Stimulated activated CD4-positive, alpha-beta T cell treated with anti-CD3 and anti-CD28 coated beads, Interleukin-1b, Interleukin-23, amount 100 ng/mL, for 4 hours (primary cell): ENCODE measurements at places on chromosomes 2 and 18.

- DNase-seq, result no peak
Measured at GRCh38 chr2:230589497-230590015, 123.1 kb upstream of the CAB39 start.

DNA sequence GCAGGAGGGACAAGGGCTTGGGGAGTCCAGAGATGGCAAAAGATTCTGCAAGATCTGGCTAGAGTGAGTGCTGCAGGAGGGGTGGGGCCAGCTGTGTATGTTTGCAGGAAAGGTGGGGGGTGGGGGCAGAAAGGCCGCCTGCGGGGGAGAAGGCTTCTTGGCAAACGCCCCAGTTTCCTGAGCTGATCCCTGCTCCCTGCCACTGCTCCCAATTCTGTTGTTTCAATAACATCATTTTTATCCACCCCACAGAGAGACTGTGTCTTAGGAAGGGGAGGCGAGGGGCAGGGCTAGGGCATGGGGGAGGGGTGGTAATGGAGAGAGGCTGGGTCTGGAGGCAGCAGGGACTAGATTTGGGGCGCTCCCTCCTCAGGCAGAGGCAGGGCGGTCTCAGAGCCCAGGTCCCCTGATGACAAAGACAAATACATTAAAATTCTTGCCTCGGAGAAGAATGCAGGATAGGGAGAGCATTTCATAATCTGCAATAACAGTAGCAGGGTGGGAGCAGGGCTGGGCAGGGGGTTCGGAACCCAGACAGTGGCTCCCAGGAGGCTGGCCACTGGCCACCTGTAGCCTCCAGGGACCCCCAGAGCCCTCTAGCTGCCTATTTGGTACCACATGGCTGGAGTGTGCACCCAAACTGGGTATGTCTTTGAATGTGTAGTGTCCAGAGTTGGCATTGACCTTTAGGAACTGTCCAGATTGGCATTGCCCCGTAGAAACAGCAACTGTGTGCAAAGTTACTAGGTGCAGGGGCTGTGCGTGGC, 2.1 kb upstream of the WNT6 start:
- DNase-seq, result no peak

DNA sequence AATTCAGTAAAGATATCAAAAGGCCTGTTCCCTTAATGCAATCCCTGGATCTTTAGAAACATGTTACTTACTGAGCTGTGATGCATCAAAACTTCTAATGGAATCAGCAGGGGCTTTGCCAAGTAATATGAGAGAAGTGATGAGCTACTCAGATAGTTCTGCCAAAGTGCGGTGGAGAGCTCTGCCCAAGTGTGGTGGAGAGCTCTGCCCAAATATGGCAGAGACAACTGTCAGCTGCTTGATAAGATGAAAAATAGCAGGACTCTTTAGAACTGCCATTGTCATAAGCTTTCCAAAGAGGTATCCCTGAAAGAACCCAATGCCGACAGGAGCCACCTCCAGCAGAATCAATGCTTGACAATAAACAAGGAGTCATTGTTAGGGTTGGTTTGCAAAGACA, 167.9 kb upstream of the SLC39A10 start:
- DNase-seq, result no peak

DNA sequence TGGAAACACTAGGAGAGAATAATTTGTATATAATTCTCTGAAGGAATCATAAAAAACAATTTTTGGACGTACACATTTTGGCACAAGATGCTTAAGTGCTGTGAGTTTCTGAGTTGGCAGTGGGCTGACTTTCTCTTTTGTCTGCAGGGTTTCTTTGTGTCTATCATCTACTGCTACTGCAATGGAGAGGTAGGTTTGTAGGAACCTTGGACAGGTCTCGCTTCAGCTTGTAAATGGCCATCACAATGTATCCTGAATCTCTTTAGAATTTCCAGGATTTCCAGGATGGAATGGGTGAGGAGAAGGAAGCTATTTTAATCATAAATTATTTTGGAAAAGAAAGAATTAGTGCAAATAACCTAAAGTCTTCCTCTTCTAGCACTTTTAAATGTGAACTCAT, 83.9 kb downstream of the PTH2R start:
- DNase-seq, result no peak

GRCh38 chr18:50013363-50014138, 181.4 kb downstream of the MYO5B start:
- DNase-seq, result no peak

- no peak for DNase-seq
Measured at GRCh38 chr2:165357758-165358157, 111.7 kb upstream of the CSRNP3 start.

DNA sequence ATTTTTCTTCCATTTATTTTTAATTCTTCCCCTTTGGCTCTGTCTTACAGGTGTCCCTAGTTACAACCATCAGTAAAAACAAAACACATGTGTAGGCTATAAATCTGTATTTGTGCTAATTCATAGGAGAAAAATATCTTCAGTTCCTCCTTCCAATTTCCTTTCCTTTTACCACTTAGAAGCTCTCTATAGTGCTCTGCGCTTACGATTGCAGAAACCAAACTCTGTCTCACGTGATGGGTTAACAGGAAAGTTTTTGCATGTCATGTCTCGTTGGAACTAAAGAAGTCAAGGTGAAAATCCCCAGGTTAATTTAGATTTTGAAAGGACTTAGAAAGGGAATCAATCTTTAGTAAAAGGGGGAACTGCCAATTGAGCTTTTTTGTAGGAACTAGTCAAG, 1390.5 kb upstream of the ZEB2 start:
- no peak for DNase-seq

DNA sequence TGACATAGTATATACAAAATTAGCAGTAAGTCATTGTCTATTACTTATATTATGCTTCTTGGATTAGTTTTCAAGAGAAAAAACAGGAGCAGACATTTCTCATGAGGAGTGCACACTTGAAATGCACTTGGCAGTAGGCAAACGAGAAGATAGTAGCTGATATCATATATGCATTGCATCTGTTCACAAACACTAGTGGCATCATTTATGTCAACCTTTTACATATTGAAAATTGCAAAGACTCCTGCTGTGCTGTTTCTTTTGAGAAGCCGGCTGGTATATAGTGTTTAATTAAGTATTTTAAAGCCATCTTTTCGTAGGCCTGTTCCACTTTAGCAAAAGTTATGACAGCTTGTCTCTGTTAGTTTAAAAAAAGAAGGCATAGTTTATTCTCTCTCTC, 58.4 kb upstream of the SLC8A1 start:
- DNase-seq, result no peak

DNA sequence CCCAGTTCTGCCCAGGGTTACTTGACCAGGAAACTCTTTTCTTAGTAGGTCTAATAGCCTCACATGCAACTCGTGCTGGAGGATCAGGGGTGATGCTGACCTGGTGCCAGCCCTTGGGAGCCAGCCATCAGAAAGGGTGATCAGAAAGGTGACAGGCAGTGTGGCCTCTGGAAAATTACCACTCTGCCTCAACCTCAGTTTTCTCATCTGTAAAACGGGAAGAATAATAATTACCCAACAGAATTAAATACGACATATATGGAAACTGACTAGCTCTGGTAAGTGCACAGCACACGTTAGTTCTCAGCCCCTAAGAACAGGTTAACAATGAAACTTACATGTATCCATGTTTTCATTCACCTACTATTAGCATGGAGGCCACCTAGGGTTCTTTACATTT, 157.6 kb downstream of the EN1 start:
- no peak for DNase-seq

DNA sequence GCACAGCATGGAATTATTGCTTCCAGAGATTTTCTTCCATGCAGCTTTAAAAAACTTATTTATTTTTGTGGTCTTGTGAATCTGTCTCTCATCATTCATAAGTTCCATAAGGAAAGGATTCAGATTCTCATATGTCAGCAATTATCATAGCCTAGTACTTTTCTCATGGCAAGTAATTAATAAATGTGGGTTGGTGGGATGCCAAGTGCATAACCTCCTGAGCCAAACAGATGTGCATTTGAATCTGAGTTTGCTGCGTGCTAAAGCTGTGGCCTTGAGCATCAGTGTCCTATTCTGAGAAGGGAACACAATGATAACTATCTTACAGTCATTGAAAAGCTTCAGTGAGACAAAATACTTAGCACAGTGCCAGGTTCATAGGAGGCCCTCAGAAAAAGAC, 331.9 kb downstream of the PDE11A start:
- no peak for DNase-seq

DNA sequence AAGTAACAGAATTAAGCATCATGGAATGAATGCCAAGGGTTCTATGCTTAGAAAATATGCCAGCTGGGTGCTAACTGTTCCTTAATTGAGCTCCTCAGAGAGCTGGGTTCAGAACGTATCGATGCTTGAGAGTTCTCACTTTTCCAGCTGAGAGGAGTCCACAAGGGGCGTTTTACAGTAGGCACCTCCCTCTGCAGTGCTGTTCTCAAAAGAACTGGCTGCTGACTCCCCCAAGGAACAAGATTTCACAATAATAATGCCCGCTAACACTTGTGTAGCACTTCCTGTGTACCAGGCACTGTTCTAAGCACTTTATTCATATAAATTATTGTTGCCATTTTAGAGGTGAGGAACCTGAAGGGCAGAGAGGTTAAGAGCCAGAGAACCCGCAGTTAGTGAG, 18.1 kb upstream of the TMEM237 start:
- DNase-seq, result no peak

DNA sequence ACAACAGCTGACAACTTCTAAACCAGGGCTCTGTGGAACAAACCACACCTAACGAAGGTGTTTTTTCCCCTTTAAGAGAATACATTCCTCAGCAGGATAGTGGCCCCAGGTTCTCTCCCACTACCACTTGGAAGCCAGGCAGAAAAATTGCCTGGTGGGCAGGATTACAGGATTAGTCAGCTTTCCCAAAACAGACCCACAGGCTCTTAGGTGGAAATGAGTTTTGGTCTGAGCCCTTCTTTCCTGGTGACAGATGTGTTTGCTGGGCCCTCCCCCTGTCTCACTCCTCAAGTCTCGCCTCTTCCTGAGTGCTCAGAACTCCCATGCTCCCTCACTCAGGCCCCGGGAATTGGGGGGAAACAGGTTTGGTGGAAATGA, 139.4 kb upstream of the HAAO start:
- DNase-seq, result no peak

DNA sequence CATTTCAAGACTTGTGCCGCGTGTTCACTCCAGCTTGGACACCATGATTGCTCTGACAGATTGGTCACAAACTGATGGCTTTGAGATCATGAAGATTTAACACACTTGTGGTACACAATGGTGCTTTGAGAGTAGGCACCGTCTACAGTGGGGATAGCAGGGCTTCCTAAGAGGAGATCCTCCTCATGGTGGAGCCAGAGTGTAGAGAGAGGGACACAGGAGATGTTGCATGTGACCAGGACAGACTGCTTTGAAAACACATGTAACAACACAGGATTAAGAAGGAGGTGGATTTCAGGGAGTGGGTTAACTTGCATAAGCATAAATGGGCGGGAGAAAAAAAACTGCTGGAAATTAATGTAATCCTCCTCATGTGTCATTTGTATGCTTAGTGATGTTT, 95.7 kb upstream of the LINC00305 start:
- DNase-seq, result no peak

- DNase-seq, result no peak
Measured at GRCh38 chr2:152761214-152761613, 42.8 kb downstream of the ARL6IP6 start.

DNA sequence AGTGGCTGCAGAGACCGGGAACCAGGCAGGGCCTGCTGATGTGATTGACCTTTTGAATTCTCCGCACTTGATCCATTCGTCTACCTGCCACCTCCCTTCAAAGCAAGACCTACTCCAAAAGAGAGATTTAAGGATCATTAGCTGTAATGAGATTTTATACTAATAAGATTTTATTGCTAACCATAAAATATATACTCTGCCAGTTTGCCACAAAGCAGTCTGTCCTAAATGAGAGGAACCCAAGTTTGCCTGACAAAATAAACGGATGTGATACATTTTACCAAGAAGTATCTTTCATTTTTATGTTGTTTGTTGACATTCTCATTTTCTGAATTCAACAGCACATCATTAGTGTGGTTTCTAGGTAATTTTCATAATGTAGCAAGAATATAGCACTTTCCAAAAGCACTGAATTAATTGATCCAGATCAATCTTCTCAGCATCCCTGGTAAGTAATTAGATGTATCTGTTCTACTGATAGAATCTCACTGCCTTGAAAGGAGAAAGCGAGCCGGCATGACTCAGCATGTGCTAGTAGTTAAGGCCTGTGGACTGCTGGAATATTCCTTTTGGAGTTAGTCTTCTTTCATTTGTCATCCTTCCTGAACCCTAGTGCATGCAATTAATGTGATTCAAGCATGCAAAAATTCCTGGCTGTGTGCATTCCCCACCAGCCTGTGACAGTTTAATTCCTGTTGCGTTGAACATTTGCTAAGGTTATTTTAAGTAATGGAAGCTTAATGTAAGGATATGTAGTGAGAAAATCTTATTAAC, 128.5 kb downstream of the ARL6IP6 start:
- DNase-seq, result no peak

- DNase-seq, result peak; percentile 97
Measured at GRCh38 chr2:8681786-8682692, at the start of gene ID2. Gene ID2 (plus strand): TSS chr2:8682056. CDS start chr2:8682166, 110 bp downstream.

DNA sequence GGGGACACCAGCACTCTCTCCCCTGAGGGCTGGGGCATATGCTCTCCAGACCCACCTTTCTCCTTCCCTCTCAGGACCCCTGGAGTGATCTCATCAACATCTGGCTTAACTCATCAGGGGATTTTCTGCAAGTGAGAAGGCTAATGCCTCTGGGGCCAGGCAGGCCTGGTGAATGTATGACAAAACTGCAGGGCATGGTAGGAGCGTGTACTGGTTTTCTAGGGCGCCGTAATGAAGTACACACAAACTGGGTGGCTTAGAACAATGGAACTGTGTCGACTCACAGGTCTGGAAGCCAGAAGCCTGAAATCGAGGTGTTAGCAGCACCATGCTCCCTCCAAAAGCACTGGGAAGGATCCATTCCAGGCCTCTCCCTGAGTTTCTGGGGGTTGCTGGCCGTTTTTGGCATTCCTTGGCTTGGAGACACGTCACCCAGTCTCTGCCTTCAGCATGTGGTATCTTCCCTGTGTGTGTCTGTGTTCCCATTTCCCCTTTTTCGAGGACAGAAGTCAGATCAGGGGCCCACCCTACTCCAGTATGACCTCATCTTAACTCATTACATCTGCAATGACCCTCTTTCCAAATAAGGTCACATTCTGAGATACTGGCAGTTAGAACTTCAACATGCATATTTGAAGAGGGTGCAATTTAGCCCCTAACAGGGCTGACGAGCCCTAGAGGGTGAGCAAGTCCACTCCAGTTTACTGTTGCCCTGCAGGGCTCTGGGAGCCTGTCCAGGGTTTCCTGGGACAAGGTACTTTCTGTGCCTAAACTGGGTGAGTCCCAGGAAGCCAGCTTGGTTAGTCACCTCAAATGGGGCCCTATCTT, 45.5 kb upstream of the CAB39 start:
- no peak for DNase-seq

GRCh38 chr2:95383635-95384027, 18.9 kb upstream of the FAHD2A start:
- no peak for DNase-seq

GRCh38 chr2:42906557-42907411, 114.4 kb upstream of the HAAO start:
- no peak for DNase-seq
